ENCODE measurements at places on chromosomes 11 and 22. TPM values are rescaled to one million over a fixed set of nuclear protein-coding genes. Genes with fewer than 3 reads are reported as not detected.

Gene ANO1
- 5.8 TPM for polyA plus RNA-seq

Gene CCDC15
- polyA plus RNA-seq = 0.87 TPM

Gene APOBEC3H
- 0.20 TPM for polyA plus RNA-seq

Gene OR51I1
- not detected for polyA plus RNA-seq

Gene KRTAP5-11
- polyA plus RNA-seq = not detected

Gene AAMDC
- 29.6 TPM for polyA plus RNA-seq

Gene ARHGAP42
- polyA plus RNA-seq = 1.0 TPM

Gene GPR83
- polyA plus RNA-seq = 0.01 TPM

Gene SYCE3
- 0.32 TPM for polyA plus RNA-seq

Gene FGF19
- polyA plus RNA-seq = not detected

Gene MEI1
- polyA plus RNA-seq = 0.79 TPM

Gene SHANK3
- polyA plus RNA-seq = 4.1 TPM

Gene RFPL1
- 0.04 TPM for polyA plus RNA-seq

Gene CCDC73
- polyA plus RNA-seq = 0.02 TPM

Gene OR6T1
- polyA plus RNA-seq = not detected

Gene GNG3
- 0.04 TPM for polyA plus RNA-seq

Gene PGM2L1
- polyA plus RNA-seq = 0.51 TPM
